ENCODE measurements at places on chromosomes 11 and 22.

DNA sequence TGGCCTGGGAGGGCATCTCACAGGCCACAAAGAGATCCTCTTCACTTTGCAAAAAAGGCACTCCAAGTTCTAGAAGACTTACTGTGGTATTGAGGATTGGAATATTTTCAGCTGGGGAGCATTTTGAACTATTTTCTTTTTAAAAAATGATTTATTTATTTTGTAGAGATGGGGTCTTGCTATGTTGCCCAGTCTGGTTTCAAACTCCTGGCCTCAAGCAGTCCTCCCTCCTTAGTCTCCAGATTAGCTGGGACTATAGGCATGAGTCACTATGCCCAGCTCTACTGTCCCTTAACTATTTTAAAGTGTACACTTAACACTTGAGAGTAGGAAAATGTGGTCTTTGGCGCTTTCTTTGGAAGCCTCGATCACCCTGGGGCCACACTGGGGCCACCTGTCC is 24.9 kb upstream of the DGCR8 start:
- DNase-seq, result no peak

DNA sequence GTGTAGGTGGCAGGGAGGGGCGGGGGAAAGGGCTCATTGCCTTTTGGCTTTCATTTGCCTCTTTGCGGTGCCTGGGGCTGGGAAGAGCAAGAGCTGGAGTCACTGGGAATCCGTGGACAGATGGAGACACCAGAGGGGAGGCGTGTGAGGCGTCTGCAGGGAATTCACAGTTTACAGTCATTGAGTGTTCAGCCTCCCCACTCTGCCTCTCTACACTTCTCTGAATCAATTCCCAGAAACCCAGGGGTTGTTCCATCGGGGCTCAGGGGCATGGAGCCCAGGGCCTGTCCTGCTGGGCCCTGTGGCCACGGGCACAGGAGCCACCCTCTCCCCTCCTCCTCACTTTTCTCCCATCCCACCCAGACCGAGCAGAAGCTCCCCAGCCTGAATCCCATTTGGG is 160.5 kb upstream of the NAV2 start:
- DNase-seq, result no peak

DNA sequence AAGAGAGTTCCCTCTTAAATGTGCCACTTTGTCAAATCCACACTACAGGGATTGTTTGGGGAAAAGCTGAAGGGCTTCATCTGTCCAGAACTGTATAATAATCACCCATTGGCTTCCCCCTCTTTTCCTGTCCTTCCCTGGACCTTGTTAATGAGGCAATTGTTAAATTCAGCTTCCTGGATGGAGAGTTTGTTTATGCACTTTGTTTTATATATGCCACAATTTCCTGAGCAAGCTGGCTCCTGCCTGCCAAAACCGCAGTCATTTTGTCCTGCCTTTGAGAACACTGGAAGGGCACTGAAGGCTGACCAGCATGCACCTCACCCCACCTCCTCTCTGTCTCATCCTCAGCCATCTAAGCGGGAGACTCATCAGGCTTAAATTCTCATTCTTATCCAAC is 86.2 kb downstream of the MSANTD4 start:
- no peak for DNase-seq

- peak; percentile 94 for DNase-seq
Observed at GRCh38 chr11:86244063-86244521, 461 bp upstream of the EED start.

DNA sequence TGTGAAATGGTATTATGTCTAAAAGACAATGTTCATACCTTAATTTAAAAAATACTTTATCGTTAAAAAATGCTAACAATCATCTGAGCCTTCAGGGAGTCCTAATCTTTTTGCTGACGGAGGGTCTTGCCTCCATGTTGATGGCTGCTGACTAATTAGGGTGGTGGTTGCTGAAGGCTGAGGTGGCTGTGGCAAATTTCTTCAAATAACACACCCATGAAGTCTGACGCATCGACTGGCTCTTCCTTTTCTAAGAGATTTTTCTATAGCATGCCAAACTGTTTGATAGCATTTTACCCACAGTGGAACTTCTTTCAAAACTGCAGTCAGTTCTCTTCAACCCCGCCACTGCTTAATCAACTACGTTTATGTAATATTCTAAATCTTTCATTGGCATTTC is 33.6 kb downstream of the TCF20 start:
- DNase-seq, result no peak

DNA sequence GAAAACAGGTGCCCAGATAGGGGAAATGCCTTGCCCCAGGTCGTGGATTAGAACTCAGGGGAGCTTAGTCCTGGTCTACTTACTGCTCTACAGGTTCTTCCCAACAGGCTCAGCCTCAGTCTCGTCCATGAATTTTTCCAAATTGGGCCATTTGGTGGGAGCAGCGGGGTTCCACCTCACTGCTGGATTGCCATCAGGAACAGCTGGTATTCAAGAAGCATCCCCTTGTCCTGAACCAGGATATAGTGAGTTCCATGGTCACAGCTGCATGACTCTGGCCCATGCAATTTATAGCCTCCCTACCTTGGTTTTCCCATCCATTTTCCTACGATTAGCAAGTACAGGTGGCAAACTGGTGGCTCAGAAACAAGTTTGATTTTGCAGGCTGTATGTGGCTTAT is 6.6 kb upstream of the UBE2L6 start:
- no peak for DNase-seq

- DNase-seq, result no peak
Observed at GRCh38 chr11:33719587-33719986, 16.6 kb downstream of the CD59 start.

DNA sequence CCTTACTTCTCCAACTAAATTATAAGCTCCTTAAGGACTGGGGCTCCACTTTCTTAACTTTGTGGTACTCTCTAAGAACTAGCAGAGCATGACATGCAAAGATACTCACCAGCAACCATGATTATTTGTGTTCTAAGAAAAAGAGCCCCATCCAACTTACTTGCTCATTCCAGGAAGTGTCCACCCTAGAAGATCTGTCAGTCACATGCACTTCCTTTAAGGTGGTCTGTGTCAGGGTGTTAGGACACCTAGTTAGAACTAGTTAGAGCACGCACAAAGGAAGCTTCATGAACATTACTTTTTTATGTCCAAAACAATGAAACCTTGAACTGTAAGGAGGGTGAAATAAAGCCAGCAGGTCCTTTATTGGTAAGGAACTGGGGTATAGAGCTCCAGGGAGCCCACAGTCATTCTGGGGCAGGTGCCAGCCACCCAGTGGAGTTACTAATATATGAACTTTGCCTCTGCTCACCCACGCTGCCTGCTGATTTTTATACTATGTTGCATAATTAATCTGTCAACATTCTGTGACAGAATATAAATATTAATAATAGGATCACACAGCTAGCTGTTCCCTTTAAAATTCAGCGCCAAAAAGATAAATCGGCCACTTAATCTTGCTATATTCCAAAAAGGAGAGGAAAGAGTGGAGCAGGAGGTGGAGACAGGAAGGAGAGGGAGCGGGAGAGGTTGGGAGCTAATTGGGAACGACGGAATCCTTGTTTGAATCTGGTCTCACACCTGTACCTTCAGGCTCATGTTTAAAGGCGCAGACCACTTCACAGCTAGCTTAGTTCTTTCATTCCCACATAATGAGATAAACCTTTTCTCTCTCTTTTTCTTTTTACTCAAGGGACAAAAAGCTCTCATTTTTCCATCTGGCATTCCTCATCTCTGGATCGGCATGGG is 755.0 kb downstream of the OPCML start:
- DNase-seq, result no peak

DNA sequence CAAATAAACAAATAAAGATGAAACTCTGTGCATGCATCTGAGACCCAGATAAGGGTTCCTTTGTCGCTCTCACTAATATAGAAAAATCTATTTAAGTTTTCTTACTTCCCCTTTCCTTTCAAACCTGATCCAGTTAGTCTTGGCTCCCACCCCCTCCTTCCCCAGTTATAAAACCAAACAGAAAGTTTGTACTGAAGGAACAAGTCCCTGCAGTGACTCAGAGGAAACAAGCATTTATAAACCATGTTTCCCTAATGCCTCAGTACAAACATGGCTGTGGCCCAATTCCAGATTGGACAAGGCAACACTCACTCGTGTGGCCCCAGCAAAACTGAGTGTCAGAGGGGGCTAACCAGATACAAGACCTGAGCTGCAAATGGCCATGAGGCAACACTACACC is 65.5 kb upstream of the ARHGAP20 start:
- DNase-seq, result no peak

DNA sequence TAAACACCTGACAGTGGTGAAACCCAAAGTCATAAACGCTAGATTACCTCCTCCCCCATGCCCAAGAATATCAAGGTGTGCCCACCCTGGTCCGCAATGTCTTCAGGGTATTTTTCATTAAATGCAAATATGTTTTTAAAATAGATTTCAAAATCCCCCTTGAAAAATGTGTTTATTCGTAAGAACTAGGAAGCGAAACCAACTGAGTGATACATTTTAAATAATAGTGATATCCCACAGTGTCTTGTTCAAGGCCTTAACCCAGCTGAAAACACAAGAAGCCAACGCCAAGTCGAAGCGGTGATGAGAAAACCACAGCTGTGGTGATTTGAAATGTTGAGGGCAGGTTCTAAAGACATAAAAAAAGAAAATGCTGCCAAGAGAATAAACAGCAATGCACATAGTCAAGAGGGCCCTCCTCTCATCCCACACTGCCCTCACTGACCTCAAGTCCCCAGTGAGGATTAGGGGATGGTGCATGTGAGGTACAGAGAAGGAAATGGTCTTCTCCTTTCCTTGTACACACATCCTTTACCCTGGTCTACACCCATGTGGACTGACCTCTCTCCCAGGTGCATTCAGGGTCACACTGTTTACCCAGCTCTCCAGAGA is 25.5 kb downstream of the KCNJ1 start:
- no peak for DNase-seq

- peak; percentile 50 for DNase-seq
Observed at GRCh38 chr11:2213384-2213842, 41.8 kb upstream of the TH start.

DNA sequence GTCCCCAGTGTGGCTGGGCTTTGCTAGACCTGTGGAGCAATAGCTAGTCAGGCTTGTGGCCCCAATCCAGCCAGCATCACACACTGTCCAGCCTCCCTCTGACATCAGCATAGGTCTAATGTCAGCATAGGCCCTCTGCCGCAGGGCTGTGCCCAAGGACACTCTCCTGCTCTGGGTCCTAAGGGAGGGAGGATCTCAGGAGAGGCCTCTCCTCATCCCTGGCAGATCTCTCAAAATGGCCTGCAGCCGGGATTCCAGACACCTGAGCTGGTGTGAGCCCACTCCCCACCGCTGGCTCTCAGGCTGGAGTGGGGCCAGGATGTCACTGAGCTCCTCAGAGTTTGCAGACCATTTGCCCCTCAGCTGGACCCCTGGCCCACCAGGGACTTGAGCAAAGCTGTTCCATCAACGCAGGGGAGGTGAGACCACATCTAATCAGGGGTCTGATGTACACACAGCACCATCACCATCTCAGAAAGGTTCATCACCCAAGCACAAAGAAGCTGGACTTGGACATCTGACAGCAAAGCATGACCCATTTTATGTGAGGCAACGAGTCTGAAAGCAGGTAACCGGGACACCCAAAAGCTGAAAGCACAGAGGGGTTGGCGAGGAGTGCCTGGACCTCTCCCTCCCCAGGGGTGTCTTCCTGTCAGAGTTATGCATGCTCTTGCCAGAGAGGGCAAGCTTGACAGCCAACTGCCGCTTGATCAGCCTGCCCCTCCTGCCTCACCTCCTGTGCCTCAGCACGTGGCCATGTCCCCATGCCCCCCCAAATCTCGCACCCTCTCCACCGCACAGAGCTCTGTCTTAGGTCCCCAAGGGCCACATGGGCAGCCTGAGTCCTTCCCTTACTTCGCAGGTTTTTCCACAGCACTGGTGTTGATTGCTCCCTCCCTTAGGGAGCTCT is 69.7 kb upstream of the SEPTIN5 start:
- DNase-seq, result no peak

GRCh38 chr11:11345099-11345498 is 8.0 kb downstream of the CSNK2A3 start:
- no peak for DNase-seq

- no peak for DNase-seq
Observed at GRCh38 chr11:73423506-73423905, 47.3 kb downstream of the RELT start.

DNA sequence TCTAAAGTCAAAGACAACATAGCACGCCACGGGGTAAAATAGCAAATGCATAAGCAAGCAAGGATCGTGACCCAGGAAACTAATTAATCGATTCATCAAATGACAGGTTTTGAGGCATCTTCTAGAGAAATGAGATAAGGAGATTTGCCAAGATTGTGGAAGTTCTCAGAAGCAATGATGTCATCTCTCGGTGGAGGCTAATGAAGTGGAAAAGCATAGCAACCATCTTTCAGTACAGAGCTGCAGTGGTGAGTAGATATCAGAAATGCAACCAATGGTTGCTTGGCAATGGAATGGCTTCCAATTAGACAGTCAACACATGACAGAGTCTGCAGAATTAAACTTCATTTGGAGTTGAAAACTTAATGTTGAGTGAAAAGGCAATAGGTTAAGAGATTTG is 116.0 kb downstream of the KIRREL3 start:
- DNase-seq, result no peak

- no peak for DNase-seq
Observed at GRCh38 chr11:46309814-46310259, 32.4 kb downstream of the CREB3L1 start.

GRCh38 chr22:25085930-25086901 is 113.4 kb upstream of the CRYBB3 start:
- DNase-seq, result peak; percentile 85

DNA sequence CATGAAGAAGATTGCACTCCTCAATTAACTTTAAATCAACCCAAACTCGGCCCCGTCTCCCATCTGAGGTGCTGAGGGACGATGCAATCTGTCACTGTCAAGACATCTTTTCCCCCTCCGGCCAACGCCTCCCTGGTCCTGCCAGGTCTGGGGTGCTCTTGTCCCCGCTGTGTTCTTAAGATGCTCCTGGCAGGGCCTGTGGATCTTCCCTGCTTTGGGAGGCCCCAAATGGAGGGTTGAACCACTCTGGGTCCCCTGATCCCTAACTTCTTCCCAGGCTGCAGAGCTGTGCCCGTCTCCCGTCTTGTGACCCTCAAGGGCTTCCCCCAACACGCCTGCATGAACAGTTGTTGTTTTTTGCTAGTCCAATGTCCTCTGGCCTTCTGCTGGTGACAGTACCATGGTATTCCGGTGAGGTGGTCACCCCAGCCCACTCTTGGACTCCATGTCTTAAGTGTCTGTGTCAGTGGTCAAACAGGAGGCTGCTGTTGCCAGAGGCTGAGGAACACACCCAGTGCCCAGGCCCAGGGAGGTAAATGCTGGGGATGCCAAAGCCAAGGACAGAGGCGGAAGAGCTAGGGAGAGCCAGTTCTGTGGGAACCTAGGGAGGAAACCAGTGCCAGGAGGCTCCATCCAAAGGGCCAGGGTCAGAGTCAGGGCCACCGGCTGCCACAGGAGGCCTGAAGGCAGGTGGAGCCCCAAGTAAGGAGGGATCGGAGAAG is 70.6 kb upstream of the SHANK2 start:
- DNase-seq, result no peak

GRCh38 chr11:86374586-86374985 is at the start of gene CCDC81:
CCDC81 (plus strand) TSS chr11:86374887; CDS start chr11:86375164, 277 bp downstream.
- DNase-seq, result no peak

GRCh38 chr11:70381872-70382861 is 16.2 kb upstream of the CTTN start:
- no peak for DNase-seq

All from activated CD4-positive, alpha-beta T cell treated with anti-CD3 and anti-CD28 coated beads, Interleukin-2, amount 50 U/mL, for 16 hours (primary cell).